PC-9 (cell line): ENCODE measurements at places on chromosomes 5 and 9.

GRCh38 chr5:11012295-11012694 is 251.3 kb upstream of the DAP start:
- H3K4me1 ChIP-seq = no peaks in the 10 kb centered on the region
- no peak overlapping the region for H3K4me3 ChIP-seq
- peaks cover 40% of the 10 kb centered on the region; the same call in 1 of the 2 replicates for H3K27me3 ChIP-seq

- H3K4me3 ChIP-seq = no peak overlapping the region
- no peaks in the 10 kb centered on the region for H3K36me3 ChIP-seq
- H3K27ac ChIP-seq = no peak overlapping the region
- H3K4me1 ChIP-seq = no peaks in the 10 kb centered on the region
- DNase-seq = no peak
These were observed 216.5 kb upstream of the NR4A3 start for GRCh38 chr9:99605016-99605743.

DNA sequence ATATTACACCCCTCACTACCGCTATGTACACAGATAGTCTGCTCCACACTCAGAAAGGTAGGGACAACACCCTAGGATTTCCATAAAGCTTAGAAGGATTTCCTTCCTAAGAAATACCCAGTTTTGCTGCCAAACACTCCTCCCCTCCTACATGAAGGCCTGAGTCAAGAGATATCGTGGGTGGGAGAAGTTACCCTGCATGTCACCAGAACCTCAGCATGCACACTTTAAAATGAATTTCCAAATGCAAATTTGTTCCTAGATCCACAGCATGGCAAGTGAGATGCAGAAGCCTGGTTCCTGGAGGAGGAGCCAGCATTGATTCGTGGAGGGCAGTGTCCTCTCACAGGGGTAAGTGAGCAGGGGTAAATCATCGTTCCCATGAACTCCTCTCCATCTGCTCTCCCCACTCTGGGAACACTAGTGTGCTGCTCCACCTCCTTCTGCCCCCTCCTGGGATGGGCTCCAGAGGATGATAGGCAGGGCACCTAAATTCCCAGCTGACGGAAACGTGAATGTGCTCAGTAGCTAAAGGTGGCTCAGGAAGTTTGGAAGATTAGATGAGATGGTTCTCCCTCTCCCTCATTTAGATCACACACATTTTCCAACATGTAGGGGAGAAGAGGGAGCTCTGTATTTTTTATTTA is 76.7 kb downstream of the PDE4D start:
- no peak for DNase-seq
- H3K4me1 ChIP-seq = 0 out of 2 replicates have a peak, but pooled peaks cover 4% of the 10 kb centered on the region
- no peaks in the 10 kb centered on the region for H3K27me3 ChIP-seq
- H3K4me3 ChIP-seq = no peak overlapping the region

DNA sequence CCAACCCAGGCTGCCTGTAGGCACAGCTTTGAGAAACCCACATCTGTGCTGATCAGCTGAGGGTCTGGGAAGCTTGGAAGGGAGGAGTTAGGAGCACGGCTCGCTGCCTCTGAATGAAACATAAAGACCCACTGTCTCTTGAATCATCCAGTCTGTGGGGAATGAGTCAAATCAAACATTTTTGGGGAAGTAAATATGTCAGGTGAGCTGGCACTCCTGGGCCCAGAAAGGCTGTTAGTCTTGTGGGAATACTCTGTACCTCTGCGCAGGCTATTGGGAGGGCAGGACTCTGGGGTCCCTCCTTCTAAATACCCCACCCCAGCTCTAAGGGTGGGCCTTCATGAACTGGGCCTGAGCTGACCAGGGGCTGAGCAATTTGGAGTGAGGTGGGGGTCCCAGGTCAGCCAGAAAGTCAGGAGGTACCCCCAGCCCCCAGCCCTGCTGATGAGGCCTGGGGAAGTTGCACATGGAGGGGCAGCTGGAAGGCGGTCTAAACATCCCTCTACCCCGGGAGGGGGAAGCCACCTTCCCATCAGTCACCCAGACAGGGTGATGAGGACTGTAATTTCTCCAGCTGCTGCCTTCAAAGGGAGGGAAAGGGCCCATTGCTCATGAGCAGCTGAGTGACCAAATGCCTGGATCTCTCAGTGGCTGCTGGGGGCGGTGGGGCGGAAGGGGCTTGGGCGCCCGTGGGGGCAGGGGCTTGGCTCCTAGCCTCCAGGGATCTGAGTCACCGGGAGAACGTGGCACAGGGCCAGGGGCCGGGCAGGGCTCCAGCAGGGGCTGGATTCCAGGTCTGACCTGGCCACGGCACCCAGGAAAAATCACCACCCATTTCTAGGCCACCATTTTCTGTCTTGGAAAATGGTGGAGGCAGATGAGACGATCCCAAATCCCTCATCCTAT is 10.8 kb downstream of the FIBCD1 start:
- H3K36me3 ChIP-seq = no peaks in the 10 kb centered on the region
- peaks cover 39% of the 10 kb centered on the region for H3K4me1 ChIP-seq
- H3K27me3 ChIP-seq = no peaks in the 10 kb centered on the region
- H3K27ac ChIP-seq = peak overlapping the region; percentile 93
- DNase-seq = peak; percentile 89

GRCh38 chr9:109414125-109414785 is 83.9 kb downstream of the PTPN3 start:
- H3K4me3 ChIP-seq = no peak overlapping the region
- H3K27ac ChIP-seq = no peak overlapping the region
- H3K36me3 ChIP-seq = peaks cover 26% of the 10 kb centered on the region
- DNase-seq = no peak
- H3K4me1 ChIP-seq = no peaks in the 10 kb centered on the region
